ENCODE measurements at places on chromosomes 3 and 15. TPM values are rescaled to one million over a fixed set of nuclear protein-coding genes. Genes with fewer than 3 reads are reported as not detected.

The ZNF501 gene
- 4.4 TPM for total RNA-seq

DNA sequence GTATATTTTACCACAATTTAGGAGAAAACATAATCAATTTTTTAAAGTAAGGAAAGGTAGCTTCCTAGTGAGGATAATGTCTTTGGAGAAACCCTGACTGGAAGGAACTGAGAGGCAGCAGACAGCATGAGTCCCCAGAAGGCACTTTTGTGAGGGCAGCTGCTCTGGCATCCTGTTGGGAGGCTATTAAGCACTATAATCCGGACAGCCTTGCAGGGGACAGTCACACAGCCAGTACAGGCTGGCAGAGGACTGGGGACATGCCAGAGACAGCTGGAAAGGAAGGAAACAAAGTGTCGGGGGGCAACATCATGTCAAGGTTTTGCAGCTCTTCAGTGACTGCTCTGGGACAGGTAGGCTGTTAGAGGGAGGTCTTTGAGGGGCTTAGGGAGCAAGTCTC, 15.7 kb downstream of the ACAN start:
- H3K27ac ChIP-seq, result no peak overlapping the region
- H3K4me3 ChIP-seq, result no peak overlapping the region
- DNase-seq, result no peak
- no peaks in the 10 kb centered on the region for H3K27me3 ChIP-seq

The FRMD5 gene
- total RNA-seq, result 10.5 TPM

- H3K4me1 ChIP-seq, result peaks cover 30% of the 10 kb centered on the region
- H3K36me3 ChIP-seq, result no peaks in the 10 kb centered on the region
These were observed 8.0 kb downstream of the TMEM45A start for GRCh38 chr3:100500320-100500880.

- H3K36me3 ChIP-seq, result no peaks in the 10 kb centered on the region
- H3K27ac ChIP-seq, result no peak overlapping the region
- no peaks in the 10 kb centered on the region for H3K4me1 ChIP-seq
These were observed 555.8 kb upstream of the IL12A start for GRCh38 chr3:159432682-159433340.

DNA sequence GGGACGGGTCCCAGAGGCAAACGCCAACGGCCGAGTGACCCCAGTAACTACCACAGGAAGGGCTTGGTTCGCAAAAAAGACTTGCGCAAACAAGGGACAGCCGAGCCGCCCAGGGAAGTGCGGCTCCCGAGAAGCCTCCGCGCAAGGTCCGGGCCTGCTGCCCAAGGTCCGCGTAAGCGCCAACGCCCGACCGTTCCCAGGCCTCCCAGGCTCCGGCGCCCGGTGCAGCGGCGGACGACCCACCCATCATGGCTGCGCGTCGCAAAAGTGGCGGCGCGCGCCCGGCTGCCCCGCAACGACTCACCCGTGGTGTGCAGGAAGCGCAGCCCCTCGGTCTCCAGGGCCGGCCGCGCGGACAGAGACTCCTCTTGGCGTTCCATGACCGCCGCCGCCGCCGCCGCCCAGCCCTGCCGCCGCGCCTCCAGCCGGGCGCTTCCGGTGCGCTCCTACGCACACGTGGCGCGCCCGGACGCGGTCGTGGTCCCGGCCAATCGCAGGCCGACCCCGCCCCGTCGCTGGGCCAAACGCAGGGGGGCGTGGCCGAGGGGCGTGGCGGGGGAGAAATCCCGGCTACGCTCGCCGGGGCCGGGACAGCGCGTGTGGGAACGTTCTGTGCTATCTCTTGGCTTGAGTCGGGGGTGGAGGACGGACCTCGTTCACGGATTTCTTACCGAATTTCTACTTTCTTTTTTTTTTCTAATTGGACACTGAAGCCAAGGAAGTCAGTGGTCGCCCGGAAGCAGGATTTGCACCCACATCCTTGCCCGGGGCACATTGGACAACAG, at the start of gene SELENOS:
Gene SELENOS, minus strand, starts transcription at position 448 of the 785 bp plus-strand sequence. Its CDS starts 68 bp downstream, at position 380.
- H3K27ac ChIP-seq, result peak within 1 kb of the TSS; percentile 73
- peaks cover 5% of the 10 kb centered on the region for H3K4me1 ChIP-seq
- peak; percentile 90 for DNase-seq
- peak within 1 kb of the TSS; percentile 94 for H3K4me3 ChIP-seq

The C3orf80 gene
- total RNA-seq, result not detected

DNA sequence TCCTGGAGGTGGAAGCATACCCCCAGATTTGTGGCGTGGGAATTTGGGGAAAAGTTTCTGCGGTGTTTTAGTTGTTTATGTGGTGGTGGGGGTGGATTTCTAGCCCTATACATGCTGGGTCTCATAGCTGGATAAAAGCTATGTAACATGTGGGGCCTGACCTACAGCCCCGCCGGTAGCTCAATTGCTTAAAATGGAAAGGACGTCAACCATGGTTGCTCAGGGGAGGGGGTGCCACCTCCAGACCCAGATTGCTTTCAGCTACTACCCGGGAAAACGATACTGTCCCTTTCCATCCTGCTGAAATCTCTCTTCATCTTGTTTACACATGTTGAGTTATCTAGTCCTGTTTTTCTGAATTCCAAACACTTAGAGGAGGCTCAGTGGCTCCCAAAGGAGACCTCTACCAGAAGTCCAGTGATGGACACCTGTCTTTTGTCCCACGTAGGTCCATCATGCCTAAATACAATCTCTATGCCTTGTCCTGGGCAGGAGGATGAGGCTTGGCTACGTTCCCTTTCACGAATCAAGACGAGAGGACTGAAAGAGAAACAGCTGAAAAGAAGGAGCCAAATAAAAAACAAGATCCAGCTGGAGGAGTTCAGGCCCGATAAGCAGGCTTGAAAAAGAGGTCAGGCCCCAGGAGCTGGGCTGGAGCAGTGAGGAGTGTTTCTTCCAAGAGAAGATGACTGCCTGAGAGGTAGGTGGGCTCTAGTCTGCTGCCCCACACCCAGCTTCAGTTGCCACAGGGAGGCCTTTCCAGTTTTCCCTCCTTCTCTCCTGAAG, 72.1 kb upstream of the TPRG1 start:
- H3K4me1 ChIP-seq, result no peaks in the 10 kb centered on the region
- no peaks in the 10 kb centered on the region for H3K36me3 ChIP-seq
- no peak overlapping the region for H3K4me3 ChIP-seq
- no peak for DNase-seq
- no peaks in the 10 kb centered on the region for H3K27me3 ChIP-seq

The C2CD4A gene
- not detected for total RNA-seq

The ETV5 gene
- 26.5 TPM for total RNA-seq

The GP9 gene
- not detected for total RNA-seq

DNA sequence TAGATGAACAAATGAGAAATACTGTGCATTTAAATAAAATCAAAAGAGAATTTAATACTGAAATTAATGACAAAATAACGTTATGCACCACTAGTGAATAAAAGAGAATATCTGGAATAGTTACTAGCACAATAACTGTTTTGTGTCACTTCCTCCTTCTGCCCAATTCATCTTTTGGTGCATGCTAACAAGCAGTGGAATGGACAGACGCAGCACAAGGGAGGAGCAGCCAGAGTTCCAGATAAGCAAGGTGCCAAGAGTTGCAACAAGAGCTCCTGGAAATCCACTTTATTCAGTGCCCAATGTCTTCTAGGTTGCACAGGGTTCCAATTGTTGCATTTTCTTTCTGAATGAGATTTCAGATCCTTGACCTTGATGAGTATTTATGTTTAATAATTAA, 66.5 kb upstream of the PLXND1 start:
- peaks cover 14% of the 10 kb centered on the region for H3K36me3 ChIP-seq
- H3K27ac ChIP-seq, result no peak overlapping the region
- H3K4me3 ChIP-seq, result no peak overlapping the region
- no peak for DNase-seq

DNA sequence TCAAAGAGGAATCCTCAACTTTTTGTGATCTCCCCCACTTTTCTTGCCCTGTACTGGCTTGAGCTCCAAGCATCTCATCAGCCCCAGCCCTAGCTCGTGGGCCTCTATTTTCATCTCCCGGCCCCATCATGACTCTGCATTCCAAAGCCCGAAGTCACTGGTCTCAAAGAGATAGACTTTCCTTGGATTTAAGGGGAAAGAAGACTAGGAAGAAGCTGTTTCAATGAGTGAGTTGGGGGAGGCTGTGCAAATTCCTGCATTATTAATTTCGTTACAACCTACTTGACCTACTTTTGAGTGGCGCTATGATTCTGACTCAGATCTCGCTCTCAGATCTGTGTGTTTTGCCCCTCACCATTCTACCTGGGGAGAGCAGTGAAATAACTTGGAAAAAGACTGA, 266.6 kb upstream of the TBL1XR1 start:
- H3K36me3 ChIP-seq, result no peaks in the 10 kb centered on the region
- peaks cover 27% of the 10 kb centered on the region for H3K4me1 ChIP-seq
- H3K27ac ChIP-seq, result 0 out of 2 replicates have a peak overlapping the region, but pooled peaks have one; percentile 2
- DNase-seq, result peak; percentile 56

The TMEM87A gene
- total RNA-seq, result 77.0 TPM

The AHSG gene
- total RNA-seq, result not detected

DNA sequence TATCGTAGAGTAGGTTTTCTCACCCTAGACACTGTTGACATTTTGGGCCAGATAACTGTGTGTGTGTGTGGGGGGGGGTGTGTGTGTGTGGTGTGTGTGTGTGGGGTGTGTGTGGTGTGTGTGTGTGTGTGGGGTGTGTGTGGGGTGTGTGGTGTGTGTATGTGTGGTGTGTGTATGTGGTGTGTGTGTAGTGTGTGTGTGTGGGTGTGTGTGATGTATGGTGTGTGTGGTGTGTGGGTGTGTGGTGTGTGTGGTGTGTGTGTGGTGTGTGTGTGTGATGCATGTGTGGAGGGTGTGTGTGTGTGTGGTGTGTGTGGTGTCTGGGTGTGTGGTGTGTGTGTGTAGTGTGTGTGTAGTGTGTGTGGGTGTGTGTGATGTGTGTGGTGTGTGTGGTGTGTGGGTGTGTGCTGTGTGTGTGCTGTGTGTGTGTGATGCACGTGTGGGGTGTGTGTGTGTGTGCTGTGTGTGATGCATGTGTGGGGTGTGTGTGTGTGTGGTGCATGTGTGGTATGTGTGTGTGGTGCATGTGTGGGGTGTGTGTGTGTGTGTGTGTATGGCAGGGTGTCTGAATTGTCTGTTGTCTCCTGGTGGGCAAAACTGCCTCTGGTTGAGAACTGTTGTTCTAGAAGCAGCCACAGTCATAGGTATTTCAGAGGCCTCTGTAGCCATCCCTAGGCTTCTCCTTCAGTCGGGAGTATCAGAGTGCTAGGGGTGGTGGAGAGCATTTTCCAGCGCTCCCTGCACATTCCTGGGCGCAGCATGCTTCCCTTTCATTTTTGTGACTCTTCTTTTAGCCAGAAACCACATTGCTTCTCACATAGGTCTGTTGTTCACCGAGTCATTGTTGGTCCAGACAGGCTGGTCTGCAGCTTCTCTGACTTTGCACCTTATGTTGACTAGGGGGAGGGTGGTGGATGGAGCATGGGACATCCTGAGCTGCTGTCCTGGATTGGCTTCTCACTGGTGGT, 84.4 kb downstream of the THSD4 start:
- DNase-seq, result no peak
- H3K4me1 ChIP-seq, result no peaks in the 10 kb centered on the region
- H3K27me3 ChIP-seq, result no peaks in the 10 kb centered on the region
- no peak overlapping the region for H3K4me3 ChIP-seq
- no peaks in the 10 kb centered on the region for H3K36me3 ChIP-seq
- no peak overlapping the region for H3K27ac ChIP-seq

DNA sequence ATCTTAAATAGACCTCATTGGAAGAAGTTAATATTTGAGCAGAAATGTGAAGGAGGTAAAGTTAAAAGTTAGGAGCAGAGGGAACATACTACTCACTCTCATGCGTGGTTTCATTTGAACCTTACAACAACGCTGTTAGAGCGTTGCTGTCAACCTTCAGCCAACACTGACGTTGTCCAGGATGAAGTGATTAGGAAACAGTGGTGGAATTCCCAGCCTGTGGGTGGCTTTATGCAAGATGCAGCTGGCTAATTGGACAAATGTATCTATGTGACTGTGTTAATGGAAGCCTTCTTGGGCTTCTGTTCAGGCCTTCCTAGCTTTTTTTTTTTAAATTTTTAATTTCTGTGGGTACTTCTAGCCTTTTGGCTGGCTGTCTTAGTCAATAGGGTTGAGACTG, 40.5 kb downstream of the PTPRG start:
- no peak for DNase-seq
- no peaks in the 10 kb centered on the region for H3K27me3 ChIP-seq
- no peaks in the 10 kb centered on the region for H3K4me1 ChIP-seq

DNA sequence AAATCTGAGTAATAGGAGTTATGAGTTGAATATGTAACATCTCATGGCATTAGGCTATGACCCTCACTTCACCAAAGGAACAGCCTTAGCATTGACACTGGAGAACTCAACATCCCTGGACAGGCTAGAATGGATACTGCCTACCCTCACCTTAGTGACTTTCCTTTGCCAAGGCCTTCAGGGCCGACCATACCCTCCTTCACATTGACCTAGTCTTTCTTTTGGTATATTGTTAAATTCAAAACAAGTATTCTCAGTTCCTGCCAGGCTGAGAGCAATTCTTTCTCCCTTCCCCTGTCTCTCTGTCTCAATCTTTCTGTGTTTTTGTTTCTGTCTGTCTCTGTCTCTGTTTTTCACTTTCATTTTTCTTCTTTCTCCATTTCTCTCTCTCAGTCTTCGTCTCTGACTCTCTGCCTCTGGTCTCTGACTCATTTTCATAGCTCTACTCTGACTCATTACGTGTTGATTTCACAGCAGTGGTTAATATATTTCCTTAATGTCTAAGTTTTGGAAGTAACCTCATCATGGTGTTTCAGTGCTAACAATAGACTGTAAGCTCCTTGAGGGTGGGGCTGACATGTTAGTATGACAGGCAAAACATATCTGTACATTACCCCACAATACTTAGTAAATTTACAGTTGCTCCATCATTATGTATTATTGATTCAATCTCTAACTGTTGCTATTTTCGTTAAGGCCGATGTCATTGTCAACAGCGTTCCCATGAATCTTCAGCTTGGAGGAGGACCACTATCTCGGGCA, 32.5 kb downstream of the PARP15 start:
- H3K36me3 ChIP-seq, result no peaks in the 10 kb centered on the region
- H3K4me1 ChIP-seq, result 0 out of 2 replicates have a peak, but pooled peaks cover 3% of the 10 kb centered on the region
- H3K4me3 ChIP-seq, result no peak overlapping the region
- peak overlapping the region; percentile 85 for H3K27ac ChIP-seq
- no peak for DNase-seq

DNA sequence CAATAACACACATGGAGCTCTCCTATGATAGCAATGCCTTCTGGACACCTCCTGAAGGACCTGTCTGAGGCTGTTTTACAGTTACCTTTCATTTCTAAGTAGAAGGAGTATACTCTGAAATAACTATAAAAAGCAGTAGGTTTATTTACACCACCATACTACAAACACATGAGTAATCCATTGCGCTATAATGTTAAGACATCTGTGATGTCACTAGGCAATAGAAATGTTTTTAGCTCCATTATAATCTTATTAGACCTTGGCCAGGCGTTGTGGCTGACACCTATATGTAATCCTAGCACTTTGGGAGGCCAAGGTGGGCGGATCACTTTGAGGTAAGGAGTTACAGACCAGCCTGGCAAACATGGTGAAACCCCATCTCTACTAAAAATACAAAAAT, 24.7 kb downstream of the PXK start:
- H3K27ac ChIP-seq, result no peak overlapping the region
- peaks cover 11% of the 10 kb centered on the region for H3K4me1 ChIP-seq
- DNase-seq, result no peak
- H3K36me3 ChIP-seq, result no peaks in the 10 kb centered on the region

The EEFSEC gene
- 2.5 TPM for total RNA-seq

The STRA6 gene
- 0.18 TPM for total RNA-seq

The DAZL gene
- not detected for total RNA-seq

The EXD1 gene
- total RNA-seq, result not detected

GRCh38 chr3:38606561-38606960, 42.9 kb downstream of the SCN5A start:
- DNase-seq, result no peak
- no peaks in the 10 kb centered on the region for H3K36me3 ChIP-seq
- no peaks in the 10 kb centered on the region for H3K4me1 ChIP-seq
- H3K27ac ChIP-seq, result no peak overlapping the region
- no peaks in the 10 kb centered on the region for H3K27me3 ChIP-seq

All from SJSA1 (cell line).